Activated T-helper 2 cell treated with anti-CD3 and anti-CD28 coated beads, Interferon-gamma antibody, Interleukin-2, Interleukin-4, amounts not matched to agents 10 μg/mL and 5 μg/mL and 100 μg/mL, durations not matched to agents 14 hours and 24 hours and 36 hours (primary cell): ENCODE measurements at places on chromosomes 5 and 9.

DNA sequence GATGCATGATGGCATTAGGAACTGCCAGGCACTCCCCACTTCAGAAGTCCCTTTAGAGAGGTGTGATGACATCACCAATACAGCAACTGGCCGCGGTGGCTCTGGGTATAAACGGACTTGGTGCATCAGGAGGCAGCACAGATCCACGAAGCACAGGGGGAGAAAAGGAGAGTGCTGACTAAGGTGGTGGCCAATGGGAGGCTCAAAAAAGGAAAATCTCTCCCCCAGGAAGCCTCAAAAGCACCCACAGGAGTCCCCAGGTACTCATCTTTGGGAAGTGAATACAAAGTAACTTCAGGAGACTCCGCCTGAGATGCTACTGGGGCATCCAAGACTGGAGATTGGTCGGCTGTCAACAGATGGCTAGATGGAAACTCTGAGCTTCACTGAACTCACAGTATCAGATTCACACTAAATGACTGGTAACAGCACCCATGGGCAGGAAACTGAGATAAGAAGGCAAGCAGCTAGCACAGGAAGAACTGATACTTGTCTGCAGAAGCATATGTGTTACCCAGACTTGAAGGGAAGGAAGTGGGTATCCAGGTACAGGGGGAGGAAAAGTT, 7.6 kb downstream of the TTC39B start:
- peak; percentile 66 for DNase-seq
- H3K4me1 ChIP-seq: peaks cover 62% of the 10 kb centered on the region
- H3K27ac ChIP-seq: peak overlapping the region; percentile 98
- H3K4me3 ChIP-seq: peak overlapping the region; percentile 60

DNA sequence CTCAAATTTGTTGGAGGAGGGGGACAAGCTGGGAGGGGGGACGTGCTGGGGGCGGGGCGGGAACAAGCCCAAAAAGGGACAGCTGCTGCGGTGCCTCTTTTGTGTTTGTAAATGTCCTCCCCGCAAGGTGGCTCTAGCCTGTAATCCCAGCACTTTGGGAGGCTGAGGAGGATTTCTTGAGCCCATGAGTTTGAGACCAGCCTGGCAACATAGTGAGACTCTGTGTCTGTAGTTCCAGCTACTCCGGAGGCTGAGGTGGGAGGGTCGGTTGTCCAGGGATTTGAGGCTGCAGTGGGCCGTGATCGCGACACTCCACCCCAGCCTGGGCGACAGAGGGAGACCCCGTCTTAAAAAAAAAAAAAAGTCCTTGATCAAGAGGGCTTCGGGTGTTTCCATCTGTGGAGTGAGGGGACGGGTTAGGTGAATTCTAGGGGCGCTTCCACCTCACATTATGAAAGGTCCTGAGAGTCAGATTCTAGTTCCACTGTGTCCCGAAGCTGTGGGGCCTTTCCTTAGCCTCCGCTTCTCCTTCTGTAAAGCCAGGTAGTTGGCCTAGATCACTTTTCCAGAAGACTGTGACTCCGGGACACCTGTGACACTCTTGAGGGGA, 779 bp upstream of the CTNNA1 start:
- H3K4me3 ChIP-seq: peak overlapping the region; percentile 68
- H3K4me1 ChIP-seq: peaks cover 38% of the 10 kb centered on the region
- H3K27me3 ChIP-seq: peaks cover 7% of the 10 kb centered on the region
- peaks cover 25% of the 10 kb centered on the region for H3K36me3 ChIP-seq
- no peak for DNase-seq

GRCh38 chr5:128082551-128083032, 974 bp upstream of the SLC12A2 start:
- H3K4me3 ChIP-seq: peak overlapping the region; percentile 90
- peaks cover 54% of the 10 kb centered on the region for H3K4me1 ChIP-seq
- peak overlapping the region; percentile 95 for H3K27ac ChIP-seq

DNA sequence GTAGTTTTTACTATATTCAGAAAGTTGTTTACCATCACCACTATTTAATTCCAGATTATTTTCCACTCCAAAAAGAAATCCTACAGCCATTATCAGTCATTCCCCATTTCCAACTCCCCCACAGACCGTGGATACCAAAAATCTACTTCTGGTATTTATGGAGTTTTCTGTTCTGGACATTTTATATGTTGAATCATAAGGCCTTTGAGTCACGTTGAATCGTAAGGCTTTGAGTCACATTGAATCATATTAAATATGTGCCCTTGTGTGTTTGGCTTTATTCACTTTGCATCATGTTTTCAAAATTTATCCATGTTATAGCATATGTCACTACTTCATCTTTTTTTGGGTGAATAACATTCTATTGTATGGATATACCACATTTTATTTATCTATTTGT, 454.1 kb upstream of the NUDT12 start:
- no peaks in the 10 kb centered on the region for H3K27me3 ChIP-seq
- DNase-seq: no peak
- no peak overlapping the region for H3K27ac ChIP-seq

GRCh38 chr9:93128011-93128714, 5.9 kb downstream of the NINJ1 start:
- H3K36me3 ChIP-seq: peaks cover 81% of the 10 kb centered on the region
- H3K4me1 ChIP-seq: peaks cover 43% of the 10 kb centered on the region
- H3K27me3 ChIP-seq: no peaks in the 10 kb centered on the region
- H3K27ac ChIP-seq: peak overlapping the region; percentile 55
